ENCODE measurements at places on chromosomes 6 and 20. TPM values are rescaled to one million over a fixed set of nuclear protein-coding genes. Genes with fewer than 3 reads are reported as not detected.

CST2 gene
- not detected for polyA plus RNA-seq

PRDM13 gene
- polyA plus RNA-seq: not detected

OTOR gene
- not detected for polyA plus RNA-seq

IL20RA gene
- 2.2 TPM for polyA plus RNA-seq

ARMH2 gene
- not detected for polyA plus RNA-seq

IL17F gene
- polyA plus RNA-seq: not detected

POM121L2 gene
- polyA plus RNA-seq: not detected

ETV7 gene
- 1.1 TPM for polyA plus RNA-seq

ZNF318 gene
- 8.3 TPM for polyA plus RNA-seq

NOX3 gene
- not detected for polyA plus RNA-seq

SLC35A1 gene
- 23.6 TPM for polyA plus RNA-seq

RIPOR3 gene
- polyA plus RNA-seq: 1.7 TPM

NAPB gene
- polyA plus RNA-seq: 11.3 TPM

PNPLA1 gene
- polyA plus RNA-seq: 0.07 TPM
